Activated effector memory CD4-positive, alpha-beta T cell treated with Interleukin-2 at 50 U/mL for 16 hours (primary cell): ENCODE measurements at places on chromosomes 12 and 14.

GRCh38 chr12:126040307-126040706 is 975.1 kb downstream of the AACS start:
- no peak for DNase-seq

- DNase-seq = no peak
Observed at GRCh38 chr14:57656853-57657252, 163.2 kb upstream of the CCDC198 start.

GRCh38 chr12:22287776-22288621 is 46.5 kb downstream of the ST8SIA1 start:
- no peak for DNase-seq

GRCh38 chr12:55722948-55723347 is 2.8 kb downstream of the RDH5 start:
- no peak for DNase-seq

- no peak for DNase-seq
Observed at GRCh38 chr14:35438910-35439713, 34.6 kb upstream of the NFKBIA start.

GRCh38 chr14:40004871-40005500 is 572.8 kb upstream of the FBXO33 start:
- no peak for DNase-seq
